ENCODE measurements at places on chromosomes 2 and 18.

DNA sequence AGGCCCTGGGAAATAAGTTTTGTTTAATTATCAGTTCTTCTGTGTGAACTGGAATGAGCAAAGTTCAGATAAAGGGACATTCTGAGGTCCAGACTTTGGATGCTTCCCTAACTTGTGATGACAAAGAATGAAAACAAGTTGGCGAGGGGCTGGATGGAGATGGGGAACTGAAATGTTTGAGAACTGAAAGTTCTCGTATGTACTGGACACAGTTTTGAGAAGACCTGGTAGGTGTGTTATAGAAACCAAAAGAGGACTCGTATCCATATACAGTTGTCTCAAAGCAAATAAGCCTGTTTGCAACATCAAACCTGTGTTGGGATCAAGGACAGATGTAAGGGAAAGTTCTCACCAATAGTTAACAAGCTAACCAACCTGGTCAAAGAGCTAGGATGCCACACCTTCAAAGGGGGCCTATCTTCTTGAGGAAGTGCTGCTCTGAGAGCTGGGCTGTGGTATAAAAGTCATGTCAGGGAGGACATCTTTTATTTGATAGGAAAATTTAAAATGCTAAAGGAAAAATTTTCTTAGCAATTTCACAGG is at the start of gene UPP2:
UPP2 (plus strand) TSS at position 493 of the 543 bp plus-strand sequence. CDS start 188 bp downstream, outside the sequence.
- DNase-seq, result no peak

GRCh38 chr2:231308631-231309428 is 86.7 kb upstream of the B3GNT7 start:
- DNase-seq, result no peak

DNA sequence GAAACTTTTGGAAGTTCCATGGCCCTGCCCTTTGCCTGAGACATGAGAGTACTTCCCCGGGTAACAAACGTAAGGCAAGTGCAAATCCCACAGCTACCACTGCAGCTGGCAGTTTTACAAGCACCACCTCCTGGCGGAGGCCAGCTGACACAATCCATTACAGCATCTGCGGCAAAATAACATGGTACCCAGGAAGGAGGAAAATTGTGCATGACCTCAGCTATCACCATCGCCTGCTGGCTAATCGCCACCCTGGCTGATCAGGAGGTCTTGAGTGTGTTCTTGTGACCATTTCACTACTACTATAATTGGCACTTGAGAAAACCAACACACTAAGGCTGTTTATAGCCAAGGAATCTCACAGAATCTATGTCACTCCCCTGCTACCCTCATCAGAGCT is 71.7 kb upstream of the SERPINE2 start:
- DNase-seq, result no peak

GRCh38 chr2:229852565-229852964 is 69.2 kb downstream of the TRIP12 start:
- DNase-seq, result no peak

DNA sequence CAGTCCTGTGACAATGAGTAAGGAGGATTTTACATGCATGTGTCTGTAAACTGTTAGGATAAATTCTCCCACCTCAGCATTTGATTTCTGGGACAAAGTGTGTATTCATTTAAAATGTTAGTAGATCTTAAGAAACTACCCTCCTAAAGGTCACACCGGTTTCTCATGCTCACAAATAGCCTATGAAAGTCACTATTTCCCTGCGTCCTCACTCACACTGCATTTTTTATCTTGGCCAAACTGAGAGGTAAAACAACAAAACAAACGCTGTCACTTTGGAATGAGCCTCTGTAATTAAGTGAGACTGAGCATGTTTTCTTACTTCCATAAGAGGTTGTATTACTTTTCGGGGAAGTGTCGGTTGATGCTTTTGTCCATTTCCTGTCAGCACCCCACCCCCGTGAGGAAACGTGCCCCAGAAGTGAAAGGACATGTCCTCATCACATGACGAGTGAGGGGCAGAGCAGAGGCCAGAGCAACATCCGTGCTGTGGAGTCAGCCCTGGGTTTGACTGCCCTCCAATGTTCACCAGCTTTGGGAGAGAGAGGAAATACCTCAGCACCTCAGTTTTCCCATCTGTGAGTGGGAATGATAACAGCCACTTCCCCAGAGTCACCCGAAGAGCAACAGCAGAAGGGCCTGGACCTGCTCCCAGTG is 3.1 kb downstream of the GYPC start:
- no peak for DNase-seq

- DNase-seq, result no peak
These were observed 110.8 kb upstream of the CDC42EP3 start for GRCh38 chr2:37782155-37782673.

GRCh38 chr2:164831887-164832286 is 9.7 kb downstream of the COBLL1 start:
- no peak for DNase-seq

DNA sequence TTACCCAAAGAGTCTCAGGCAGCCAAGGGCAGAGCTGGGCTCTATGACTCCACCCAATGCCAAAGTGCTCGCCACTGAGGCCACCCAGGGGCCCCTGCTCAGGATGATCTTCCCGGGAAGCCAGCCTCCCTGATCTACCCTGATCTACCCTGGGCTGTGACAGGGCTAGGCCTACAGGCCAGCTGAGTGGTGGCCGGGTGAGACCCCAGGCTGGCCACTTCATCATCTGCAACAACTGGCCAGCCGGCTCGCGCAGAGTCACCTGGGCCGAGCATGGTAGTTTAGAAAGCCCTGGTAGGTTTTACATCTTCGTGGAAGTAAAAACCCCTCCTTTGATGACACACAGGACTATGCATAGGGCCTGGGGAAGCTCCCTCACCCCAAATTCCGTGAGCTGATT is 276.3 kb downstream of the NDUFA10 start:
- DNase-seq, result no peak

GRCh38 chr2:237551071-237551574 is 15.3 kb upstream of the PRLH start:
- no peak for DNase-seq

GRCh38 chr2:127740665-127741288 is 39.5 kb downstream of the SFT2D3 start:
- no peak for DNase-seq

GRCh38 chr2:136441979-136442714 is 323.2 kb upstream of the THSD7B start:
- DNase-seq, result no peak

- no peak for DNase-seq
These were observed 422.7 kb upstream of the TNP1 start for GRCh38 chr2:217282531-217282930.

GRCh38 chr2:162114271-162114670 is 37.8 kb downstream of the GCG start:
- DNase-seq, result no peak

DNA sequence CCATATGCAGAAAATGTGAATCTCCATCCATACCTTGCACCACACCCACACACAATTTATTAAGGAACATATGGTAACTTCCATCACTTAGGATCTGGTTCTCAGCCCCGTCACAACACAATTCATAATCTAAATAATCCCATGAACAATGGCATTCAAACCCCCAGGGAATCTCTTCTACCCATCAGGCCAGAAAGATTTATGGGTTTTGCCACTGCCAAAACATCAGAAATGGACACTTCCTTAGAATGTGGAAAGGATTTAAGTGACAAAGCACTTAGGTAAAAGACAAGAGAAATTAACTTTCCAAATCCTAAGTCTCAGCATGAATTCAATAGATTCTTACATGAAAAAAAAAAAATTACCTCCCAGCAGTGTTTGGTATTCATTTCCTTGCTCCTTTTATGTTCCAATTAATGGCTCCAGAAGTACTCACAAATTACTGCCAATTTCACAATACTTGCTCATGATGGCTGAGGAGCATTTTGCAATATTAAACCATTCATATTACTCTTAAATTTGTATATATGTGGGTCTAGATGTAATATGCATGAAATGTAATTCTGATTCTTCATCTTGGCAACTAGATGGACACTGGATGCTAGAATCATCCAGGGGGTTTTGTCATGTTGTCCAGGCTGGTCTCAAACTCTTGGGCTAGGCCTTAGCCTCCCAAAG is 56.5 kb upstream of the TMEM247 start:
- DNase-seq, result no peak

- DNase-seq, result no peak
These were observed 551.6 kb downstream of the ZEB2 start for GRCh38 chr2:143968360-143968759.

- no peak for DNase-seq
These were observed 50.9 kb downstream of the ADNP2 start for GRCh38 chr18:80159713-80160636.

DNA sequence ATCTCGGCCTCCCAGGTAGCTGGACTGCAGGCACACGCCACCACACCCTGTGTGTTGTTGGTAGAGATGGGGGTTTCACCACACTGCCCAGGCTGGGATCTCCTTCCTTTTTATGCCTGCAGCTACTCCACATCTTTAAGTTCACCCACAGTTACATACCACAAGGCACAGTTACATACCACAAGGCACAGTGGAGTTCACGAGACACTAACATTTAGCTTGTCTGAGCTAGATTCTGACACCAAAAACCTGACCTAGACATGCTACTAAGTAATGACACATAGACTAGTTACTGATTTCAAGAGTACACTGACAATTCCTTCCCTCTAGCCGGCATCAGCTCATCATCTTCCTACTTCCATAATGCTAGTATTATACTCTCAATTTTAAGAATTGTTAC is 4.3 kb downstream of the POLR2D start:
- DNase-seq, result no peak

DNA sequence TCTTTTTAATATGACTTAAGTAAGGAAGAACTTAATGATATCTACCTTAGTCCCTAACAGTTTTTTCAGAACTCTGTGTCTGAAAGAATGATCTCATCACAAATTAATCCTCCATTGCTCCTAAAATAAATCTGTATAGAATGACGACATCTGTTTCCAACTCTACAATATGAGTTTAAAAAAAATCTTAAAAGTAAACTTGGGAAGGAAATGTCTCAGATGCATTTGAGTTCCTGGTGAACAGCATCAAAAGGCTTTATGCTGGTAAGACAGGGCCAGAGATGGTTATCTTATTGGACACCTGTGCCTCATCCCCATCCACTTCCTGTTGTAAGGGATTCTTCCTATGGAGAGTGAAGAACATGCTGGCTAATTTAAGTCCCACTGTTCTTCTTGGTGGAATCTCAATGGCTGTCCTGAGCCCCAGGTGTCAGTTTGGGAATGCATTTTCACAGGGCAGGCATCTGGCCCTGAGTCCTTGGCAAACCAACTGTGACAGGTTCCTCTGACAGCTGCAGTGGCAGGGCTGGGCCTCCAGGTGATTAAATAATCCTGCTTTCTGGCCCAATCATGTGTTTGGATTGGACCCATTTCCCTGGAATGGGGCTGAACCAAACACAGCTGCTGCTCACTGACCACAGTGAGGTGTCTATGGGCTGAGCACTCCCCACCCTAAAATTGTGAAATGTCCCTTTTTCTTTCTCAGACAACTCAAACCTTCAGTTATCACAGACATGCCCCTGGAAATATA is 12.9 kb upstream of the NCKAP5 start:
- DNase-seq, result no peak

GRCh38 chr2:166293984-166294383 is 81.8 kb downstream of the SCN9A start:
- DNase-seq, result no peak

DNA sequence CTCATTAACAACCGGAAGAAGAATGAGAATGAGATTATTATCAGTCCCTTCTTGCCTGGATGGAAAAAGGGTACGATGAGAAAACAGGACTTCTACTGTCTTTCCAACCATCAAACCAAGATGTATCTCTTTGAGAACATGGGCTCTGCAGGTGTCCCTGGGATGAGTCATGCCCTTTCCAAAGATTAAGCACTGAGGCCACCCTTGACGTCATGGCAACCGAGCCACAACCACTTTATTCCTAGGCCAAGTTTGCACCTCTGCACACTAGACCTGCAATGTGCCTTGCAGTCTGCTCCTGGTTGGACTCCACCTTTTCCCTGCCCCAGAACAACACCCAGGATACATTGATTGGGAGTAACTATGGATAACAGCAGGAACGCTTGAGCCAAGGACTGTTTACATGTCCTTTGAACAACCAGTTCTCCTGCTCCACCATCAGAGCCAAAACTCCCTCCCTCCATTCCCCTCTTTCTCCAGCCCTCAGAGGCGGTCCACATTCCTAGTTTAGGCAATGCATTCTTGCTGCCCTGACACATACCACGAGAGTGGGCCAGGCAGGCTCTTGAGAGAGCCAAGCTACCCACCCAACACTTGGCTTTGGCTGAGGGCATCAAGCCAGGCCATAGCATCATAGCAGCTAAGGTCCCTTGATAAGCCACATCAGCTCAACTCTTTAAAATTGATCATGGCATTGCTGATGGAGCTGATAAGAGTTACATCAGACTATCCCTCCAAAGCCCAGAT is 310.7 kb downstream of the TNS1 start:
- no peak for DNase-seq

- no peak for DNase-seq
These were observed 1044.5 kb upstream of the POU3F3 start for GRCh38 chr2:103809415-103809814.

DNA sequence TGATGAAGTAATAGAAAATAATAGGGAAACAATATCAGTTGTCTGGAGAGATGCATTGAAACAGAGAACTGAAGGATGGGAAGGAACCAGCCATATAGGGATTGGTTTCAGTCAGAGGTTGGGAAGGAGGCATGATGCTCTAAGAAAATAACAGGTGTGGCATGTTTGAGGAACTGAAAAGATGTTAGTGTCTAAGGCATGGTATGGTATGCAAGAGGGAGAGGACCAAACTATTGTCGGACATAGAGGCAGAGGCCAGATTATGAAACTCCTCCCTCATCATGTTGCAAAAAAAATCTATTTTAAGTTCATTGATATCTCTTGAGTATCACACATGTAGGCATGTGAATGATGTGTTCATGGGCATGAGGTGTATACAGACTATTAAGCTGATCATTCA is 48.9 kb upstream of the EMILIN2 start:
- no peak for DNase-seq

- DNase-seq, result no peak
These were observed 50.8 kb downstream of the TRABD2A start for GRCh38 chr2:84830095-84830494.

DNA sequence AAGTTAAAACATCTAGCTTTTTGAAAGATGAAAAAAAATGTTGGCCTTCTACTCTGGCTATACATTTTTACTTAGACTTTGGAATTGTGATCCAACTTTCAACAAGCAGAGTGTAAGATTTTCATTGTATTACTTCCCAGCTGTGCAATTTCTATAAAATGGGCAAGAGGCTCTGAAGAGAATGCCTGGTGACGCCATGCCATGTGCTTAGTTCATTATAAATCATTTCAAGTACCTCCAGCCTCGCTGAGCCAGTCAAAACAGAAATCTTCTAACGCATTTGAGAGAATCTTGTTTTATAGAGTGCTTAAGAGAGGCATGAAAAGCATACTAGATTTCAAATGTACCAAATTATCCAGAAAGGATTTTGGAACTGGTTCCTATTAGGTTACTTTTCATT is 10.1 kb upstream of the STK17B start:
- no peak for DNase-seq

DNA sequence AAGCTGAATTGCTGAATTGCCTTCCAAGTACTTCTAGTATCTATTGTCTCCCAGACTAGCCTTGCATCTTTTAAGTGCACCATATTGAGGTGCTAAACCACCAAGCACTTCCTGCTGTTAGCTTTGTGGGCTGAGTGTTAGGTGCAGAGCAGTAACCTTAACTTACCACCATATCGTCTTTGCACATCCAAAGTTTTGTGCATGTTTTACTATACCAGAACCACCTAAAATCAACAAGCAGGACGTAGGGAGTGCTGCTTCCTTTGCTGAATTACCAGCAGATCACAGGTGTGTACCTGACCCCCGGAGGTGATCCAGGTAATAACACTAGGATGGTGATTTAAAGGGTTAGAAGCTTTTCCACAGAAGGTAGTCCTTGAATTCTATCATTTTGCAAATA is 359.9 kb upstream of the HNRNPA3 start:
- DNase-seq, result no peak
